ENCODE measurements at places on chromosomes 3 and 15.

DNA sequence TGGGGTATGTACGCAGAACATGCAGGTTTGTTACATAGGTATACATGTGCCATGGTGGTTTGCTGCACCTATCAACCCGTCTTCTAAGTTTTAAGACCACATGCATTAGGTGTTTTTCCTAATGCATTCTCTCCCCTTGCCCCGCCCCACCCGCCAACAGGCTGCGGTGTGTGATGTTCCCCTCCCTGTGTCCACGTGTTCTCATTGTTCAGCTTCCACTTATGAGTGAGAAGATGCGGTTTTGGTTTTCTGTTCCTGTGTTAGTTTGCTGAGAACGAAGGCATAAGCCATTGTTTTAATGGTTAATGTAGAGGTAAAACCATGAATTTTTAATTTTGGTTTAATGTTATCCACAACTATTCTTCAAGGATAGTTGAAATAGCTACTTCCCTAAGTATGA, 346.8 kb upstream of the EPHA6 start:
- no peak for DNase-seq

GRCh38 chr3:169813757-169814517, 1.2 kb upstream of the LRRC34 start:
- peak; percentile 67 for DNase-seq

DNA sequence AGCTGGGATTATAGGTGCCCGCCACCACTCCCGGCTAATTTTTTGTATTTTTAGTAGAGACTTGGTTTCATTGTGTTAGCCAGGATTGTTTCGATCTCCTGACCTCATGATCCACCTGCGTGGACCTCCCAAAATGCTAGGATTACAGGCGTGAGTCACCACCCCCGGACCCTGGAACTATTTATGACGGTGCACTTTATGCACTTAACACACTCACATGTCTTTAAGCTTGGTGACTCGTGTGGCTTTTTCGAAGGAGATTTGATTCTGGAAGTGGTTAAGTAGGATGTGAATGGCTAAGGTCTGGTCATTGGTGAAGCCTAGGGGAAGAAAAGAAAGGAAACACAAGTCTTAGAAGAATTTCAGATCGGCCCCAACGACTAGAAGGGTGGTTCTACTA, 20.3 kb downstream of the BBS4 start:
- no peak for DNase-seq

DNA sequence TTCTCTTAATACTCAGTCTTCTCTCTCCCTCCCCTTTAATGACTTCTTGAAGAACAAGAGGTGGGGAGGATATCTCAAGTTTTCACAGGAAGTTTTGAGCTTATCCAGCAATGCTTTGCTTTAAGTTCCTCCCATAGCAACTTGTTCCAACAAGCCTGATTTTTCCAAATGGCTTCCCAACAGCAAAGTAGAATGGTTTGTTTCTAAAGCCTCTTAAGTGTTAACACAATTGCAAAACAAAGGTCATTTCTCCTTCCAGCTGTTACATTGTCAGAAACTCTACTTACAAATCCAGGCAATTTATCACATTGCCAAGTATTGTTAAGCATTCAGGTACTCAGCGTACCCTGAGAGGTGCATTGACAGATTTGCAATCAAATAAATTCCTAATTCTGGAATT, 6.8 kb upstream of the ZNF770 start:
- DNase-seq = no peak

- no peak for DNase-seq
Observed at GRCh38 chr3:66047311-66048050, 8.8 kb upstream of the MAGI1 start.

- no peak for DNase-seq
Observed at GRCh38 chr3:52527732-52528585, 5.7 kb downstream of the NT5DC2 start.

DNA sequence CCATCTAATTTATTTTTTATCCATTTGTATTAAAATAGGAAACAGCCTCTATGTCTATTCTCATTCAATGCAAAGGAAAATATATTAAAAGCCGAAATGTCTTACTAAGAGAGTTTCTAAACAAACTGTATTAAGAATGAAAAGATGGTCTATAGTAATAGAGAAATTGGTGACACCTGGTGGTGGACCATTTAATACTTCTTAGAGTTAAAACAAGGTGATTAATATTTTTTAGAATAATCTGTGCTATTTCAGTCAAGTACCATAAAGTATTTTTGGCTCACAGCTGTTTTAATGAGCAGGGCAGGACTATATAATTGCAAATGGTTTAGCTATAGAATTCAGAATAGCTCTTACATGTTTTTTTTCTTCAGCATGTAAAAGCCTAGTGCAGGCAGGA, 55.7 kb downstream of the SYNPR start:
- DNase-seq = no peak

DNA sequence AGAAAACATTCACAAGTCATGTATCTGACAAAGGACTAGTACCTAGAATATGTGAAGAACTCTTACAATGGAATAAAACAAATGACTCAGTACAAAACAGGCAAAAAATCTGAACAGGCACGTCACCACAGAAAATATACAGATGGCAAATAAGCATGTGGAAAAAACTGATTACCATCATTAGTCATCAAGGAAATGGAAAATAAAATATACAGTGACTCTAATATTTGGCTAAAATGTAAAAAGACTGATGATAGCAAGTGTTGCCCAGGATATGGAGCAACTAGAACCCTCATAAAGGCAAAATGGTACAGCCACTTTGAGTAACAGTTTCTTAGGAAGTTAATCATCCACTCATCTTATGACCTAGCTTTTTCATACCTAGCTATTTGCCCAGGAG, 95.8 kb upstream of the ABHD17C start:
- no peak for DNase-seq

DNA sequence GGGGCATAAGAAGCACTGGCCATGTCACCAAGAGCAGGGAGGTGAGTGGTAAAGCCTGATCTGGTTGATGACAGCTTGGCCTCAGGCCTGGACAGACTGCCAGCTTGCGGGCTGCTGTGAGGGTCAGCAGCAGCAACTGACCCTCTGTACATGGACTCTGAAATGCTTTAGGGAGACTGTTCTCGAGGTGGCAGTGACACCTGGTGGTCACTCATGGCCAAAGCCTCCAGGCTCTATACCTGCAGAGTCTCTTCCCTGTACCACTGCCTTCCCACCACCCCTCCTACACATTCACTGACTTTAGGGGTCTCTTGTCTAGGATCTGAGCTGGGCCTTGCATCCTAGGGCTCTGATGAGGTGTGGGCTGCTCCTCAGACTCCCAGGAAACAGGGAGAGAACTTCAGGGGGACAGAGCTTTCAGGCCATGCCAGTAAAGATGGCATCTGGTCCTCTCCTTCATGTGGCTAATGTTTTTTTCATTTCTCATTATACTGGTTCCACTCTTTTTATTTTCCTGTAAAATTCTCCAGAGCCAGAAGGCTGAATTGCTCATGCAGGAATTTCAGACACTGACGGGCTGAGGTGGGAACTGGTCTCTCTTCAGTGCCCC, 17.2 kb upstream of the TIMP4 start:
- no peak for DNase-seq

- DNase-seq = no peak
Observed at GRCh38 chr3:17182166-17182565, 297.4 kb downstream of the PLCL2 start.

DNA sequence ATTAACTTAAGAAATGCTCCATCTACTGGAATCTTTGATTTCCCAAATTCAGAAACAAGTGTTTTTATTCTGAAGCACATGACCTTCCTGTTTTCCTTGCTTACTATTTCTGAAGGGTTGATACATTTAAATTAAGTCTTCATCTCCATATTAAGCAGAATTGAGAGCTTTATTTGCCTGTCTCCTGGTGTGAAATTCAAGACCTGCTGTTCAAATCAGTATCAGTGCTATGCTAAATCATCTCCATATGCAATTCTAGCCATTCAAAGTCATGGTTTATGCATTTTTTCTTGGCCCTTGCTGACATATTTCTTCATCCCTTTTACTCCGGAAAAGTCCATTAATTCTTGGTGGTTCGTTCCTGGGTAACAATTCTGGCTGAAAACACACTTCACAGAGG, 195.4 kb downstream of the ATP8B4 start:
- no peak for DNase-seq

GRCh38 chr3:63937661-63938651, 25.8 kb upstream of the SCAANT1 start:
- no peak for DNase-seq

- no peak for DNase-seq
Observed at GRCh38 chr3:57383406-57383805, 90.9 kb upstream of the ASB14 start.

DNA sequence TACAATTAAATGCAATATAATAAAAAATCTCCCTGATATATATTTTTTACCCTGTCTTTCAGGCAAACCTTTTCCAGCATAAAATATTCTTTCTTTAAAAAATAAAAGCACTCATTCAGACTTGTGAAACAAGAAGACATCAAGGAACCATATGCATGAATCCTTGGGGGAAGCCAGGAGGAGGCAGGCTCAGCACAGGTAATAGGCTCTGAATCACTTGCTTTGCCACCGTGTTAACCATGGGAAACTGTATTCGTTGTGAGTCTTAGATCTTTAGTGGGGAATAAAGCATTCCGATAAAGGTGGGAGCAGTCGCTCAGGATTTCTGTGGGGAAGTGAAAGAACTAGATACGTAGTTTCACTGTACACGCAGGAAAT, 42.4 kb downstream of the FBN1 start:
- DNase-seq = no peak

DNA sequence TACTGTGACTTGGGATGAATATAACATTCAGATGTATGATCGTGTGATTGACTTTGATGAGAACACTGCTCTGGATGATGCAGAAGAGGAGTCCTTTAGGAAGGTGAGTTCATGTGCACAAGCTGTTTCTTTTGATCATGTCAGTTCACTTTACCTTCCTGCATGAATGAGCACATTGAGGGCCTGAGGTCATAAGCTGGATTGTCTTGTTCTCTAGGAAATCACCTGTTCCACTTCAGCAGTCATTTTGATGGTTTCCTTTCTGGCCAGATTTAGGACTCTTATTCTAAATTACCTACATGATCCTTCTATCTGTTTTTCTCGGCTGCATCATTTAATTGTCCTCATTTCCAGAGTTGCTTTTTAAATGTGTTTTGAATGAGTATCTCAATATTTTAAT, 4.1 kb downstream of the RCN2 start:
- no peak for DNase-seq

GRCh38 chr15:69531665-69532027, 79.0 kb downstream of the RPLP1 start:
- DNase-seq = no peak

- DNase-seq = peak; percentile 97
Observed at GRCh38 chr3:168095611-168096209, at the start of gene GOLIM4. TSS of gene GOLIM4 (minus strand) at chr3:168095924. CDS start at chr3:168095285, 639 bp downstream.

- DNase-seq = no peak
Observed at GRCh38 chr3:87370007-87370406, 93.6 kb upstream of the POU1F1 start.

GRCh38 chr3:50370594-50370993, 11.3 kb upstream of the TMEM115 start:
- DNase-seq = no peak

DNA sequence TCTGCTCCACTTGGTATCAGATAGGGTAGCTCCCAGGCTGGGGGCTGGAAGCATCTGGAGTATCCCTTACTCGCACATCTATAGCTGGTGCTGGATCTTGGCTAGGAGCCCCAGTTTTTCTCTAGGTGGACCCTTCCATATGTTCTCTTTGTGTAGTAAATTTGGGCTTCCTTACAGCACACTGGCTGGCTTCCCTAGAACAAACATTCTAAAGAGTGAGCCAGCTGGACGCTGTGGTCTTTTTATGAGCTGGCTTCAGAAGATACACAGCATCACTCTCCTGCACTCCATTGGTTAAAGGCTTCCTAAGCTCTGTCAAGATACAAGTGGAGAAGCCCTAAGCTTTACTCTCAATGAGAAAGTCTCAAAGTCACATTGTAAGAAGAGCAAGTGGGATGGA, 322.1 kb downstream of the WDR72 start:
- DNase-seq = no peak

DNA sequence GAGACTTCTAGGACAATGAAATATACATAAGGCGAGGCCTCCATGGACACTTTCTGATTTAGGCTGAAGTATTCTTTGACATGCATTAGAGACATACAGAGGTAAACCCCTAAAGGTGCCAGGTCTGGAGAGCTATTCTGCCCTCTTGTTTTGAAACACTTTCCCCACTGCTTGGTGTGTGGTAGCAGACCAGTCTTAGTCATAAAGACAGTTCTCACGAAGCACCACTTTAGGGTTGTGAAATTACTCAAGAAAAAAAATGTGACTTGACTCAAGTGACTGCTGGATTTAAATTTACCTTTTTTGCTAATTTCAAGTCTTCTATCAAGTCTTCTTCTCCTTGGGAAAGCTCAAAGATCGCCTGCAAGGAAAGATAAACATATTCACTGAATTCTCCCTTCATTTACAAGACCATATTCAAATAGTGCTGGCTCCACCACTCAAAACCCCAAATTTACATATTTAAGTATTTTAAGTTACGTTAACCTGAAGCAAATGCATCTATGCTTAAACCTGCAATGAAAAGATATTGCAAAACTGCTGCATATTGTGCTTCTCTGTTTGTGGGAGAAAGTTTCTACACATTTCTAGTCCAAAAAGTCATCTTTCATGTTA, 48.4 kb downstream of the ARHGEF3 start:
- DNase-seq = no peak

GRCh38 chr3:39601241-39601640, 133.8 kb downstream of the MOBP start:
- DNase-seq = no peak

DNA sequence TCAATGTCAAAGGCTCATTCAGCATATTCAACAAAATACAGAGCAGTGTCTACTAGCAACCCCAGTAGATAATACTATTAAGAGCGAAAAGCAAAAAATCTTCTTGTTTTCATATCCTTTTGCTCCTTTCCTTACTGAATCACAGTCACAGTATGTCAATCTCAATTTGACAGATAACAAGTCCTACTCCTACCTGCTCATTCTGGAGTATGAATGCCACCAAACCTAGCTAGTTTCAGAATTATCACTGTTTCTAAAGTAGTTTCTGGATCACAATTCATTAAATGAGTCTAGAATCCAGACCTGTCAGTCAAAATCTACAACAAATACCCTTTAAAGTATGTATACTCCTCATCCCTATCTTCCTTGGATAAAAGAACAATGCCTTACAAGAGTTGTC, 51.5 kb downstream of the MKRN2 start:
- DNase-seq = no peak

- DNase-seq = no peak
Observed at GRCh38 chr3:133124511-133124910, 86.3 kb downstream of the TMEM108 start.

- no peak for DNase-seq
Observed at GRCh38 chr15:54502416-54503075, 524.3 kb downstream of the UNC13C start.

- DNase-seq = no peak
Observed at GRCh38 chr3:154378311-154378710, 51.7 kb downstream of the GPR149 start.

- no peak for DNase-seq
Observed at GRCh38 chr15:61447981-61448380, 218.9 kb upstream of the RORA start.

Data from GDM1 (cell line).